ENCODE measurements at places on chromosomes 1 and 21. TPM values are rescaled to one million over a fixed set of nuclear protein-coding genes. Genes with fewer than 3 reads are reported as not detected.

- no peak overlapping the region for H3K27ac ChIP-seq
- H3K4me1 ChIP-seq, result peaks cover 4% of the 10 kb centered on the region
- H3K27me3 ChIP-seq, result no peaks in the 10 kb centered on the region
- no peak for DNase-seq
- no peak overlapping the region for H3K4me3 ChIP-seq
Measured at GRCh38 chr1:76961181-76961819, 94.0 kb downstream of the ST6GALNAC5 start.

GRCh38 chr1:197067457-197067818 is 378 bp upstream of the F13B start:
- DNase-seq, result no peak
- H3K27ac ChIP-seq, result no peak overlapping the region
- H3K4me1 ChIP-seq, result peaks cover 2% of the 10 kb centered on the region
- H3K36me3 ChIP-seq, result no peaks in the 10 kb centered on the region
- no peaks in the 10 kb centered on the region for H3K27me3 ChIP-seq
- H3K4me3 ChIP-seq, result no peak overlapping the region

Gene IL12RB2
- total RNA-seq, result not detected

GRCh38 chr1:112517646-112518045 is 8.9 kb downstream of the WNT2B start:
- peaks cover 6% of the 10 kb centered on the region for H3K4me1 ChIP-seq
- peaks cover 30% of the 10 kb centered on the region for H3K27me3 ChIP-seq
- H3K36me3 ChIP-seq, result peaks cover 3% of the 10 kb centered on the region
- no peak overlapping the region for H3K27ac ChIP-seq
- DNase-seq, result no peak
- H3K4me3 ChIP-seq, result no peak overlapping the region

GRCh38 chr1:2999571-2999970 is 21.7 kb upstream of the ACTRT2 start:
- H3K27me3 ChIP-seq, result no peaks in the 10 kb centered on the region
- H3K4me3 ChIP-seq, result no peak overlapping the region
- H3K27ac ChIP-seq, result no peak overlapping the region
- no peak for DNase-seq
- no peaks in the 10 kb centered on the region for H3K36me3 ChIP-seq

Gene TESK2
- 9.5 TPM for total RNA-seq

GRCh38 chr1:204713541-204713940 is 28.0 kb upstream of the LRRN2 start:
- peaks cover 56% of the 10 kb centered on the region for H3K27me3 ChIP-seq
- H3K4me3 ChIP-seq, result no peak overlapping the region
- DNase-seq, result no peak
- H3K27ac ChIP-seq, result no peak overlapping the region
- H3K4me1 ChIP-seq, result peaks cover 3% of the 10 kb centered on the region

GRCh38 chr1:68808351-68808750 is 311.5 kb upstream of the DEPDC1 start:
- no peaks in the 10 kb centered on the region for H3K36me3 ChIP-seq
- DNase-seq, result no peak
- no peaks in the 10 kb centered on the region for H3K27me3 ChIP-seq
- H3K4me3 ChIP-seq, result no peak overlapping the region
- H3K27ac ChIP-seq, result no peak overlapping the region

DNA sequence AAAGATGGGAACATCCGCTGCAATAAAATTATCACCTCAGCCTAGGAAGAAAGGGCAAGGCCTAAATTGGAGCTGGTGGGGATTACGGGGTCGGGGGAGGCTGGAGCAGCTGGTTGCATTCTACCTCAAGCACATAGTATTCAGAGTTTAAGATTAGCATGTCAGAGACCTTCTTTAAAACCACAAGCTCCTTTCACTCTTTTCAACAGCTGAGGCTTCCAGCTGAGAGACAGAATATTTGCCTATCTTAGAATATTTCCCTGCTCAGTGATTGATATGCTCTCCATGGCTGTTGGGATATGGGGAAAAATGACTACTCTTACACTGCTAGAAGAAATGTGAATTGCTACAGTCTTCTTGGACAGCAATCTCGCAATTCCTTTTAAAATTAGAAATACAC is 248.6 kb downstream of the TBX15 start:
- H3K4me1 ChIP-seq, result no peaks in the 10 kb centered on the region
- no peaks in the 10 kb centered on the region for H3K36me3 ChIP-seq
- DNase-seq, result no peak
- H3K4me3 ChIP-seq, result no peak overlapping the region
- peaks cover 8% of the 10 kb centered on the region for H3K27me3 ChIP-seq
- no peak overlapping the region for H3K27ac ChIP-seq

Gene EIF4G3
- 92.0 TPM for total RNA-seq

GRCh38 chr1:101976161-101976560 is 20.6 kb downstream of the OLFM3 start:
- H3K4me3 ChIP-seq, result no peak overlapping the region
- H3K36me3 ChIP-seq, result no peaks in the 10 kb centered on the region
- H3K4me1 ChIP-seq, result no peaks in the 10 kb centered on the region
- DNase-seq, result no peak

Gene ANGPTL7
- total RNA-seq, result not detected

DNA sequence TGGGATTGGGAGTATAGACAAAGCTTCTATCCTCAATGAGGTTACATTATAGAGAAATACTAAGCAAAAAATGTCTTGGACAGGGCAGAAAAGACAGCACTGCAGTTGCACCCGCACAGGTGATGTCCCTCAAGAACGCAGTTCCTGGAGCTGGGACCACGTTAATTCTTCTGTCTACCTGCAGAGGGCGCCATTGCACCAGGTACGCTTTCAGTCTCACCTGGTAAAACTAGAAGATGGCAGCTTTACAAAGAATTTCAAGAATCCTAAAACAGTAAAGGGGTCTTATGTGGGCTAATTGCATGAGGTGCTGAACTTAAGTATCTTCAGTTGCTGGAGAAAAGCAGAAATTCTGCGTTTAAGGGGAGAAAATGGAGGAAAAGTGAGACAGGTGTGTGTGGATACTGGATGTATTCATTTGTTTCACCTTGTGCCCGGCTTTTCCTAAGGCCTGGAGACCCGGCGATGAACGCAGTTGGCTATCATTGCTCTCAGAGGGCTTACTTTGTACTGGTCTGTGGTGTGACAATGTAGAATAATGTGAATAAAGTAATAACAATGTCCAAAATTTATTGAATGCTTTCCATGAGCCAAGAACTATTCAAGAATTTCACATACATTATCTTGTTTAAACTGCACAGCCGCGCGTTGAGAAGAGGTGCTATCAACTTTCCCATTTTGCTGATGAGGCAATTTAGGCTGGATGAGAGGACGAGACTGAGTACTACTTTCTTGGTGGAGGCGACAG is 276.3 kb upstream of the GREM2 start:
- H3K4me3 ChIP-seq, result no peak overlapping the region
- H3K4me1 ChIP-seq, result no peaks in the 10 kb centered on the region
- no peak overlapping the region for H3K27ac ChIP-seq

GRCh38 chr1:82587371-82587770 is 786.6 kb downstream of the ADGRL2 start:
- H3K4me1 ChIP-seq, result no peaks in the 10 kb centered on the region
- no peak overlapping the region for H3K4me3 ChIP-seq
- no peaks in the 10 kb centered on the region for H3K36me3 ChIP-seq

Gene HSD3B1
- total RNA-seq, result not detected

All from progenitor cell of endocrine pancreas (in vitro differentiated cells).